H1 (cell line): ENCODE measurements at places on chromosomes 4 and X.

- DNase-seq: no peak
Measured at GRCh38 chr4:112185740-112186670, 40.8 kb downstream of the FAM241A start.

GRCh38 chr4:47835494-47835893 is 2.4 kb downstream of the CORIN start:
- DNase-seq: no peak

- no peak for DNase-seq
Measured at GRCh38 chrX:120244395-120244734, 6.2 kb upstream of the ZBTB33 start.

DNA sequence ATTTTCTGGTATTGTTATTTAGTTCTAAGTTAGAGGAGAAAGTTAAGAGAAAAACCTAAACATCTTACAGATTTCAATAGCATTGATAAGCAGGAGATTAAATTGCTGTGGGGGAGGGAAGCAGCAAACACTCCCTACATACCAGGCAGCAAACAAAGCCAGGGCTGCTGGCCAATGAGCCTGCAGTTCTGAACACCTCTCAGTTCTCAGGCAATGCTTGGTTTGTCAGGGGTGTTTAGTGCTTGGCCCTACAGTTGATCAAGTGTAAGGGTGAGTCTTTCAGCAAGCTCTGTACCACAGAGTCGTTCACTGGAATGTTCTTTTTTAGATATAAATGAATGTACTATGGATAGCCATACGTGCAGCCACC is 38.6 kb downstream of the EGFL6 start:
- DNase-seq: no peak

GRCh38 chrX:50648156-50648555 is 165.8 kb downstream of the SHROOM4 start:
- DNase-seq: no peak

- DNase-seq: no peak
Measured at GRCh38 chr4:145851511-145852201, 87.0 kb downstream of the ZNF827 start.

DNA sequence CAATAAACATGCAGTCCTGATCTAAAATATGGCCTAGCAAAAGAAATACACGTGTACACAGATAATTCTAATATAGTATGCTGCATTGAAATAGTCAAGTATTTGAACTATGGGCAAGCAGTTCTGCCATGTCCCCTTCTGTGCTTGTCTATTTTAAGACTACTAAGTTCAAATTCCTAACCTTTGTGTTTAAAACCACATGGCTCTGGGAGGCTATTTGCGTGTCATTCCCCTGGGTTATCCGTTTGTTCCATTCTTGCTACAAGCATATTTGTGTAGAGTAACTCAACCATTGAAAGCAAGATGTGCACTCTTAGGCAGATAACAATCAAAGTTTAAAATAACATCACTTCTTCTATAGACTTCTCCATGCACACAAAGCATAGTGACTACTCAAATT is 25.4 kb upstream of the TBC1D1 start:
- no peak for DNase-seq

- DNase-seq: peak; percentile 49
Measured at GRCh38 chr4:5399790-5400421, 308.5 kb downstream of the EVC2 start.

DNA sequence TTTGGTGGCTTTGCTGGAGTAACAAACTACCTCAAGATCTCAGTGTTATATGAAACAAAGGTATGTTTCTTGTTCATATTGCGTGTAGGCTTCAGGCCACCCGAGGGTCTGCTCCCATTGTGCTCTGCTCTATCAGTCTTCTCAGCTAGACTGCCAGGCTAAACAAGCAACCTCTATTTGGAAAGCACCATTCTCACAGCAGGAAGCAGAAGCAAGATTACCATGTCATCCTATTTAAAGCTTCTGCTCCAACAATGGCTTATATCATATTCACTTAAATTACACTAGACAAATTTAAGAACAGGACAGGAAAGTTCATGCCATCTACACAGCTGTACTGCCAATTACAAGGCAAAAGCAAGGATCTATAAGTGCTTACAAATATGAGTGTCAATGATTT is 385.8 kb downstream of the PPARGC1A start:
- no peak for DNase-seq

GRCh38 chr4:25926462-25926861 is 12.4 kb downstream of the SMIM20 start:
- no peak for DNase-seq
